ENCODE measurements at places on chromosomes 7 and 10. TPM values are rescaled to one million over a fixed set of nuclear protein-coding genes. Genes with fewer than 3 reads are reported as not detected.

GRCh38 chr10:69179089-69179742, 818 bp upstream of the SUPV3L1 start:
- H3K4me1 ChIP-seq: peaks cover 32% of the 10 kb centered on the region
- DNase-seq: no peak
- no peaks in the 10 kb centered on the region for H3K27me3 ChIP-seq
- H3K36me3 ChIP-seq: peaks cover 7% of the 10 kb centered on the region

- no peaks in the 10 kb centered on the region for H3K36me3 ChIP-seq
- peaks cover 2% of the 10 kb centered on the region for H3K4me1 ChIP-seq
- no peak for DNase-seq
- H3K27ac ChIP-seq: no peak overlapping the region
- H3K27me3 ChIP-seq: no peaks in the 10 kb centered on the region
- no peak overlapping the region for H3K4me3 ChIP-seq
Observed at GRCh38 chr7:12942609-12943008, 255.2 kb downstream of the ARL4A start.

DNA sequence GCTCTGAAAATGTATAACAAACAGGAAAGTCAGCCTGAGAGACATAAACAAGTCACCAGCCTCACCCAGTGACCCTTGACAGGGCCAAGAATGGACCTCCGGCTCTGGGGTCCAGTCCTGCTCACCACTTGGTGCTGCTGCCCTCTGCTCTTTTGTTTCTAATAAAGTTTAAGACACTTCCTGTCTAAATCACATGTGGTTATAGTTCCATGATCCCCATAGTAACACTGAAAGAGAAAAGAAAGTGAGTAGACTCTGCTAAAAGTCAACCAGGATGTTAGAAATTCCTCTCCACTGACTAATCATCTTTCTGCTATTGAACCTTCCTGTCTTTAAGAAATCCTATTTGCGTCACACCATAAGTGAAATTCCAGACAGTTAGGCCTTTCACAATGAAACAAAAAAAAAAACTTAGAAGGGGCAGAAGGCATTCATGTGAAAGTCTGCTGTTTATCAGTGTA, 179.2 kb upstream of the BET1 start:
- no peak overlapping the region for H3K27ac ChIP-seq
- no peaks in the 10 kb centered on the region for H3K27me3 ChIP-seq
- DNase-seq: no peak
- H3K36me3 ChIP-seq: no peaks in the 10 kb centered on the region

UTF1 gene
- not detected for total RNA-seq
